ENCODE measurements at places on chromosomes 7 and 10.

DNA sequence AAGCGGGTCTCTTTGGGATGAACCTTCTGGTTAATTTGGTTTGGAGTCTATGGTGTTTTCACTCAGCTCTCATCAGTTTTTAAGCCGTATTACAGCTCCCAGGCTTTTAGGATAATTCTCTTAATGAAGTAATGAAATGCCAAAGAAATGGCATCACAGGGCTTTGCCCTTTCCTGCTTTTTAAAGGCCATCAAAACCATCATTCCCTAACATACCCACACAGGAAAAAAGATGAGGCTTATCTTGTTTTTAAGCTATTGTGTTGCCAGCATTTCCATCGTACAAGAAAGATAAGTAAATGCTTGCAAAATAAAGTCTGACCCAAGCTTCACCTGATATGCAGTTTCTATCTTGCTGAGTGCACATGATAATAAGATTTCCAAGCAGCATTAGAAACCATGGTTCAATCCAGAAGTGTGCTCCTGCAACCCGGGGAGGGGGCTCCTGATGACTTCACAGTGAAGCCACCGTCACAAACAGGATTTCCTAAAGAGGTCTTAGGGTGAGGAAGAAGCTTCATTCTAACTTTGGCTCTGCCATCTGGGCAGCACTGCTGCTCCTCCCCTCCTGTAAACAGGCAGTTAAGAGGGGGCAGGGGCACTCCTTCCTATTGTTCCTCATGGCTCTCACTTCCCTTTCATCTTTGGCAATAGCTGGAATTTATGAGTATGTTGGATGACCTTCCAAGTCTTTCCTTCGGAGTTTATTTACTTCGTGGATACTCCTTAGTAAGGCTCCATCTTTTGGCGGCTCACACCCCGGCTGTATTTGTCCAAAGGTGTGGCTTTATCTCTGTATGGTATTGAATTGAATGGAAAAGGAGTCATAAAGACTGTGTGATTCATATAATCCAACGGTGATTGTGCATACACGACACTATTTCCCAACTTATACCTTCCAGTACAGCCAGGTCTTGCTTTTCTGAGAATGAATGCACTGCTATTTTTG lies 55.2 kb upstream of the FAM133B start:
- DNase-seq, result no peak

DNA sequence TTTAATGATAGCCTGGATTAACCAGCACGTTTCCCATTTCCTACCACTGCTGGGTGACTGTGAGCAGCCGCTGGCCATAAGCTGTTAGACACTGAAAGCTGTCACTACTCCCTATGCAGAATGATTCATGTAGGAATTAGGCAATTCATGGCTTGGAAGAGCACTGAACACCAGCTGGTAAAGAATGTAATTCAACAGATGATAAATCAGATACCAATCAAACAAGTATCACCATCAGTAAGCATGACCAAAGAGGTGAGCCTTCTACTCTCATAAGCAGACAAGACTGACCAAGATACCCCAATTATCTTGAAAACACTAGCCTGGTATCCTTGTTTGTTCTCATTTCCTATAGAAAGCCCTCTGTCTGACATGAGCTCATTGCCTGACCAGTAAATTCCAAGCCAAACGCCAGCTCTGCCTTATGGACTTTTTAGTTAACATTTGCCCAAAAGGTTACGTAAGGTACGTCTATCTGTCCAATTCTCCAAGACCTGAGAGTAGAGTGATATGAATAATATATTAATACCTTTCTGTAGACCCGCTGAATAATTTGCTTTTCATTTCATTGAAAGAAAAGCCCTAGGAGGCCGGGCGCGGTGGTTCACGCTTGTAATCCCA lies 127.7 kb downstream of the ELMO1 start:
- DNase-seq, result no peak

DNA sequence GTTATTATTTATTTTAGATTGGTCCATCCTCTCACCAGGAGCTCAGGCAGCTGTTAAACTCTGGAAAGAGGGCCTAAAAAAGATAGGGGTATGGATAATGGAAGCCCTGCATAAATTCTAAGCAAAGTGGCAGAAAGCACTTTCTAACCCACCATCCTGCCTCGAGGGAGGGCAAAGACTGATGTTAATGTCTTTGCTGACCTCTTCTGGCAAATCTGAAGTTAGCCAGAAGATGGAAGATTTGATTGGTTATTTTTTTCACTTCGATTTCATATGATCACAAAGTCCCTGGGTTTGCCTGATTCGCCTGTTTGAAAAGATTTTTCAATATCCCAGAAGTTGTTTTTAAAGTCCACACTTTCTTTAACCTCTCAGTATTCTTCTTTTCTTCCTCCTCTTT lies 24.8 kb downstream of the OR9A2 start:
- no peak for DNase-seq

DNA sequence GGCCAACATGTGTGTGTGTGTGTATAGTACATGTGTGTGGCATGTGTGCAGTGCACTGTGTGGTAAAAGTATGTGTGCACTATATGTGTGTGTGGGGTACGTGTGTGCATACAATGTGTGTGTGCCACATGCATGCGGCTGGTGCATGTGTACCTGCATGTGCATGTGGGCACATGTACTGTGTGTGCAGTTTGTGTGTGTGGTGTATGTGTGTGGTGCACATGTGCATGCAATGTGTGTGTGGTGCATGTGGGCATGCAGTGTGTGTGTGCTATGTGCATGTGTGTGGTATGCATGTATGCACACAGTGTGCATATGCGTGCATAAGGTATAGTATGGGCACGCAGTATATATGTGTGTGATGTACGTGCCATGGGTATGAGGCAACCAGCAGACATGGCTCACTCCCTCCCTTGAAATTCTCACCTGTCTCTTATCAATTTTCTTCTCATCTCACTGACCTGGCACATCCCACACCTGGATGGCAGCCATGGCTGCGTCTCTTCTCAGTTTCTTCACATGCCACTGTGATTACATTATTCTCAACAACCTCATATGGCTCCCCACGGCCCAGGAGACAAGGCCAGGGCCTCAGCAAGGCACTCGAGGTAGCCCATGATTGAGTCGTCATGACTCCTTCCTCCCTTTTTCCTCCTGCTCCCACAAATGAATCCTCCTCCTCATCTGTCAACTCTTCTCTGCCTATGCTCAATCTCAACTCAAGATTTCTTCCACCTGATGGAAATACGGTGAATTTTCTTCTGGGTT lies 57.0 kb downstream of the NUDCD3 start:
- DNase-seq, result no peak

DNA sequence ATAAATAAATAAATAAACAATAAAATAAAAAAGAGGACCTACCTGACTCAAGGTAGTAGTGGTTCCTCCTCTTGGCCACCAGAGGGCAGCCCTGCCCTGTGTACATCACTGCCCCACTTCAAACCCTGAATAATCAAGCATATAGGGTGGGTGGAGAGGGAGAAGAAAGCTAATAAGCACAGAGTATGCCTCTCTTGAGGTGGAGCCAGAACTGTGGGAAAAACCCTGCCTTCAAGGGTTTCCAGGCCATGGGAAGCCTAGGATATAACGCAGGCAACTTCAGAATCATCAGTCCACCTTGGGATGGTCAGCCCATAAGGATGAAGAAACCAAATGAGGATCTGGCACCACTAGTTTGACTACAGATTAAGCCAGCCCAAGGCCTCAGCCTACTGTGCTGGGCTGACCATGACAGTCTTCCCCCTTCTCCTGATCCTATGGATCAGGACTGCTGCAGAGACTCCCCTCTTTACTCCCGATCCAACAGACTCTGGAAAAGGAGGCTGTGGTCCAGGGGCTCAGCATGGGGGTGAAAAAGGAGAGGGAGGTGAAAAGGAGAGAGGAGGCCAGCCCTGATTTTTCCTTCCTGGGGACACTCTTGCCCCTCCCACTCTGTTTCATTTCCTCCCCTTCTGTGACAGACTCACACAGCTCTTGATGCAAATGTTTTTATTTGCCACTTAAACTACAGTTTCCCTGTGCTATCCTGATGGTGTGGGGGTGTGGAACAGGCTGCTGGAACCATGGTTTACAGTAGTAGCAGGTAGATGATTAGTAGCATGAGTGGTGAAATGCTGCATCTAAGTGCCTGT lies 10.1 kb downstream of the AVPI1 start:
- peak; percentile 58 for DNase-seq

- no peak for DNase-seq
These were observed 69.4 kb downstream of the NOC3L start for GRCh38 chr10:94293354-94293753.

DNA sequence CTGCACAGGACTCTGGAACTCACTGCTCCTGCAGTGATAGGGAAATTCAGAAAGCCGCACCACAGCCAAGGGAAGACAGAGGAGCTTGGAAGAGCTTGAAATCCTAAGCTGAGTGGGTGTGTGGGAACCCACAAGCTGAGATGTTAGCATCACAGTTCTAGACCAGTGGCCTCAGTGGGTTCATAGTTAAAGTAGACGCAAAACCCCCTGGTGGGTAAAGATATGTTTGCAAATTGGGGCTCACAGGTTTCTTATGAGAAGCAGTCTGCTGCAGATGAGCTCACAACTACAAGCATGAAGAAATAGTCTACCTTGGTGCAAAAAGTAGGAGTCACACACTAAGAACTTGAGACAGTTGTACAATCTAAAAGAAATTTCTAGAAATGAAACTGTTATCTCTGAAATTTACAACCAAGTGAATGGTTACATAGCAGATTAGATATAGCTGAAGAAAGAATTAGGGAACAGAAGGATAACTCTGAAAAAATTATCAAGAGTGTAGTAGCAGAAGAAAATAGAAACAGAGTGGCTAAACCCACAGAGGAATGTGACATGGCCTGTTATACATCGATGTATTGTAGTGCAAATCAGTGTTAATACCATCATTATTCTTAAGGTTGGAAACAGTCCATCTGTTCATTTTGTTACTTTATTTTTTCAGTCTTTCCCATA lies 77.2 kb downstream of the DYNC2I1 start:
- no peak for DNase-seq

DNA sequence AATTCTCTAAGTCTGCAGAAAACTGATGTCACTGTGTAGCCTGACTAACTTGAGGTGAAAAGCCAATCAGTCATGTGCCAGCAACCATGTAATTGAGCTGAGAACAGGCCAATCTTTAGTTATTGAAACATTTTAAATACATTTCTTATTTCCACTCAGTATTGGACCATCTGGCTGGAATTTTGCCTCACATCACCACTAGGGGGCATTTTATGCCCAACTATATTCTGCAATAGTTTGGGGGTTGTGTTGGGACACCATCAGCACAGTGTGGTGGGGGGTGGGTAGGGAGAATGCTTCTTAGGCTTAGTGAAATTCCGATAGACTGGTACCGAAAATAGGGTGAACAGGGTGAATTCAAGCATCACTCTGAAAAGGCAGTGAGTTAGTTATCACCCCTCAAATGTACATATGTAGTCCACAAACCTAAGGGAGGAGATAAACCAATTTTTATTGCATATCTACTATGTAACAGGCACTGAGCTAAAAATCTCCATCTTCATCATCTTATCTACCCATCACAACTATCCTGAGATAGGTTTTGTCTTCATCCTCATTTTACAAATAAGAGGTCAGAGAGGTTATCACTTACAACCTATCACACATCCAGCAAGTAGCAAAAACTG lies 17.8 kb downstream of the NPSR1 start:
- no peak for DNase-seq

DNA sequence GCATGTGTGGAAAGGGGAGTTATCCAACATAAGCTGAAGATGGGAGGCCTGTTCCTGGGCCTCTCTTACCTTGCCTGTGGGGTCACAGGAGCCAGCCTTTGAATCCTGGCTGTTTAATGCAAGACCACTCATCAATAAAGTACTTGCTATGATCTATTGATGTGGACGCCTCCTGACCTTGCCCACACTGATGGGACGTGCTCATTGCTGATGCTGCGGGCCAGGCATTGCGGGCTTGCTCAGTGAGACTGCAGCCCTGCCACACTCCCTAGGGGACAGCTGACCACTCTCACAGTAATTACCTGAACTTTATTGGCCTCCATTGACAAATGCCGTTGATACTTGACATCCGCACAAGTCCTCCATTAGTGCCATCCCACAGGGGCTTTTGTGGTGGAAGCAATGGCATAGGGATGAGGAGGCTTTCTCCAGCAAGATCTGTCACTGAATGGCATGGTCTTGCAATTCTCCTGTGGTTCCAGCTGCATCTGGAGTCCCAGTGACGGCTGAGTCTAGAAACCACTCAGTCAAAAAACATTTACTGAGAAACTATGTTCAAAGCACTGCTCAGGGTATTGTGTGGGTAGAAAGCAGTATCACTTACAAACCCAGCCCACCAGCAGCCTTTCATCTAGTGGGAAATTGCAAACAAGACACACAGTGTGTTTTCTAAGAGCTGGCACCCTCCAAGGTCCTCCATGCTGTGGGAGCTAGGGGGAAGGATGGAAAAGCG lies 135.1 kb upstream of the YAE1 start:
- no peak for DNase-seq

DNA sequence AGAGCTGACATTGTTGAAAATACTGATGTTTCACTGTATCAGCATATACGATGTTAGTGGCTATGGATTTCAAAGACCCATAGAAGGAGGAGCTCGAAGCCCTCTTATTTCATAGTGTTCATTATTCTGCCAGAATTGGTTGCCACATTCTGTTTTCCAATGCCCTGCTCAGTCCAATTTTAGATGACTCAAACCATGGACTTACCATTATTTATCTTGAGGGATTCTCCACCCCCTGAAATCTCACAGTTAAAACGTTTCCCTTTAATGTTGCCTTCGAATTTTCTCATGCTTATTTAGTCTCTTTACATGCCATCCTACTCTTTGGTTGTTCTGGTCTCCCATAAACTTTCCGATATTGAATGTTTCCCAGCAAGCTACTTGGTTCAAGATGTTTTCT lies 264.5 kb downstream of the HDAC9 start:
- no peak for DNase-seq

DNA sequence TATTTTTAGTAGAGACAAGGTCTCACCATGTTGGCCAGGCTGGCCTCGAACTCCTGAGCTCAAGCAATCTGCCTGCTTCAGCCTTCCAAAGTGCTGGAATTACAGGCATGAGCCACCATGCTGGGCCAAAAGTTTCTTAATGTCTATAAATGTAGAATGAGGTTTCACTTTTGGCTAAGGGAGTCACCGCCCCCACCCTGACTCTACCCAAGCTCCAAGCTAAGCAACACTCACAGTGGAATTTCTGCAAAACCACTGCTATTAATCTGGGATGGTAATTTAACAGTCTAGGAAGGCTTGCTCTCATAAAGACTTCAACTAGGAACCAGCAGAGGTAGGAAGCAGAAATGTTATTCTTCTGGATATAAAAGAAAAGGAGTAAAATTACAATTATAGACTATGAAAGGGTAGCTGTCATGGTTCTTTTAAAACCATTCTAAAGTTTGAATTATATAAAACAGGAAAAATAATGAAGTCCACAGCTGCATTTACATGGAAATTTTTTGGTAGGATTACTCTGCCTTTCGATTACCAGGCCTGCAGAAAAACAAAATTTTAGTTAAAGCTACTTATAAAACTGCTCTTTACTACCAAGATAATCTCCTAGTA lies 211.6 kb downstream of the SFMBT2 start:
- no peak for DNase-seq

- no peak for DNase-seq
These were observed 34.7 kb downstream of the A1CF start for GRCh38 chr10:50850578-50851230.

DNA sequence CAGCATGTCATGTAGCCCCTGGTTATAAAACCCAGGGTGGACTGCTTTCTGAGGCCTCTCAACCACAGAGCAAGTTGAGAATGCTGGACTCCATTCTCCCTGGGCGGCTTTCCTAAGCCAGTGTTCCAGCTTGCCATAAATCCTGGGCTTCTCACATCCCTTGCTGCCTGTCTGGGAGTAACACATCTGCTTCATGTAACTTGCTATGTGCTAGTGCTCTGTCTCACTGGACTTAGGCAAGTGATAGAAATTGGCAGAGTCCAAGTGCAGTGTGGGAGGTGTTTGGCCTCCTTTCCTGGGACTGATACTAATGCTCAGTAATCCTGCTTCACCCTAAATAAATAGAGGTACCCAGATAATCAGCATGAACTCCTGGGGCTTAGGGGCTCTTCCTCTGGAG lies 277.1 kb upstream of the POM121L12 start:
- no peak for DNase-seq
